ENCODE measurements at places on chromosomes 12 and 14.

- DNase-seq, result no peak
Measured at GRCh38 chr14:37114002-37114401, 58.4 kb downstream of the SLC25A21 start.

GRCh38 chr12:118107694-118108093, 3.9 kb upstream of the VSIG10 start:
- DNase-seq, result no peak

- no peak for DNase-seq
Measured at GRCh38 chr12:114678718-114679117, 5.3 kb downstream of the TBX3 start.

DNA sequence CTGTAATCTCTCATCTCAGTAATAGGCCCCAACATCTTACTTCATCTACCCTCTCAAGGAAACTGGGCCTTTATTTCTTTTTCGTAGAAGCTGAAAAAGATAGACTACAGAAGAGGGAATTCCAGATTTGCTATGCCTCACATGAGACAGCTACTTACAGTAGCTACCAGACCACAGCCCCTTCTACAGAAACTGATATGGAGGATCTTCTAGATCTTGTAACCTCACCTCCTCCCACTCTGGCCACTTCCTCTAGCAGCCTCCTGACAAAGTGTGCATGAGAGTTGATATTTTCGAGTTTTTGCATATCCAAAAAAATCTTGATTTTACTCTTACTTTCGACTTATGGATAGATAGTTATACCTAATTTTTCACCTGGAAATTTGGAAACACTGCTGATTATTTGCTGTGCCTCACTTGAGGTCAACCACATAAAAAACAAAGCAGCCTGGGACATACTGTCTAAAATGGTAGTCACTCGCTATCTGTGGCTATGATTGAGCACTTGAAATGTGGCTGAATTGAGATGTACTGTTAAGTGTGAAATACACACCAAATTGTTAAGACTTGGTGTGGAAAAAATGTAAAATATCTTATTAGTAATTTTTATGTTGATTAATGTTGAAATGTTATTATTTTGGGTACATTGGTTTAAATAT, 86.3 kb upstream of the NID2 start:
- no peak for DNase-seq

GRCh38 chr12:70637303-70638085, at the start of gene PTPRB:
PTPRB (minus strand) TSS chr12:70637429; CDS start chr12:70637395, 34 bp downstream.
- no peak for DNase-seq

- DNase-seq, result no peak
Measured at GRCh38 chr12:132323171-132324010, 6.0 kb downstream of the GALNT9 start.

DNA sequence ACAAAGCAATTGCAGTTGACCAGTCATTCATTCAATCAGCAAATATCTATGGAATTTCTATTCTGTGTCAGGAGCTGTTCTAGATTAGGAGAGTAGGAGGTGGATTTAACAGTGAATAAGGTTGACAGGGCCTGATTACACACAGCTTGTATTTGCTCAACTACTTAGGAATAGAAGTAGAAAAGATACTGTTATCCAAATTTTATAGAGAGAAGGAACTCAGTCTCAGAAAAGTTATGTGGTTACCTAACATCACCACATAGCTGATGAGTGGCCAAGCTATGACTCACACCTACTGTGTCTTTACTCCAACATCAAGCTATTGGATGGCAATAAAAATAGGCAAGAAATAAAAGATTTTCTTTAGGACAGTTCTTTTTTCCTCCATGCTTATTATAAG, 374.8 kb downstream of the RMST start:
- DNase-seq, result no peak
